ENCODE measurements at places on chromosomes 6 and 20. TPM values are rescaled to one million over a fixed set of nuclear protein-coding genes. Genes with fewer than 3 reads are reported as not detected.
A peak's percentile ranks its signal among the peaks of the same experiment; 100 is the strongest.

GRCh38 chr20:4068708-4069107 lies 53.4 kb upstream of the RNF24 start:
- no peak for DNase-seq
- no peaks in the 10 kb centered on the region for H3K4me1 ChIP-seq
- H3K27ac ChIP-seq, result no peak overlapping the region
- H3K36me3 ChIP-seq, result no peaks in the 10 kb centered on the region

DNA sequence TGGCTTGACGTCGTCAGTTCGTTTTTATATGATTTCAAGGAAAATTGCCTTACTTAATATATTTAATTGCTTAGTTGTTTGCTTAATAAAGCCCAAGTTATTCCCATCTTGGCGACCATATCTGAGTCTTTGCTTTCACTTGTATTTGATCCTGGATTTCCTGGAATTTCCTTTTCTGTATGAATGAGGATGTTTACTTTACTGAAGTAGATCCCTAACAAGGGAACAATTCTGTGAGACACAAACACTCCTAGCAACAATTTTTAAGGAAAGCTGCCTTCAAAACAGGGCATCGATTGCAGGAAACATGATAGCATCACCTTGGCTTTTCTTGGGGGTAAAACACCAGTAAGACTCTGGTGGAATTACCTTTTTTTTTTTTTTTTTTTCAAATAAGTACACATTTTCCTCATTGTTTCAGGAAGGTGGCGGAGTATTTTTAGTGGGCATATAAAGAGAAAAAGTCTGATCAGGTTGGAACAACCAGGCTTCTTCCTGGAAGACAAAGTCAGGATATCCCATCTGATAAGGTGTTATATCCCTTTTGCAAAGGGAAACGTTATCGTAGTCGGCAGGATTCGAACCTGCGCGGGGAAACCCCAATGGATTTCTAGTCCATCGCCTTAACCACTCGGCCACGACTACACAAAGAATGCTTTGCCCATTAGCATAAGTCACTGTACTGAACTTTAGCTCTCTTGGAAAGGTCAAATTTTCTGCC lies 68.5 kb upstream of the ZNF184 start:
- DNase-seq, result no peak
- H3K27ac ChIP-seq, result no peak overlapping the region
- no peaks in the 10 kb centered on the region for H3K36me3 ChIP-seq
- H3K4me1 ChIP-seq, result no peaks in the 10 kb centered on the region

- no peaks in the 10 kb centered on the region for H3K27me3 ChIP-seq
- H3K36me3 ChIP-seq, result no peaks in the 10 kb centered on the region
- no peaks in the 10 kb centered on the region for H3K4me1 ChIP-seq
- peak; percentile 17 for DNase-seq
- no peak overlapping the region for H3K27ac ChIP-seq
These were observed 120.2 kb downstream of the MBOAT1 start for GRCh38 chr6:20092071-20092566.

DNA sequence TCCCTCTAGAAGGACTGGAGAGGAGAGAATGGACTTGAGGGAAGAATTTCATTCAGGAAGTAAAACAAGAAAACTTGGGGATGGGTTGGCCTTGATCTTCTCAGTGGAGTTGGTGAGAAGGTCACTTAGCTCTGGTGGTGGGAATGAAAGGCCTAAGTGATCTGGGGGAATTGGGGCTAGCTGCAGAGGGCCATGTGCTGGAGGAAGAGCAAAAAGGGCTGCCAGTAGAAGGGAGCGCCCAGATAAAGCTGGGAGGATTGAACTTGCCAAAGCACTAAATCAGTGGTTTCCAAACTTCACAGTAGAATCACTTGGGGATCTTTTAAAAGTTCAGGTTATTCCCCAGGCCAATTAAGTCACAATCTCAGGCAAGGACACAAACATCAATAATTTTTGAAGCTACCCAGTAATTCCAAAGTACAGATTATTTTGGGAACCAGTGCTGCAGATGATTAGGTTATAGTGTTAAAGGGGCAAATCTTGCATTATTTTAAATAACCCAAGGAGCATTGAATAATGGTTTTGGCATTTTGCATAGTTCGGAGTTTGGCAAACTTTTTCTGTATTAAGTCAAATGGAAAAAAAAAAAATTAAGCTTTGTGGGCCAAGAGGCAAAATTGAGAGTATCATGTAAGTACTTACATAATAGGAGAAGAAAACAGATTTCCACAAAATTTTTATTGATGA lies 36.5 kb upstream of the RFPL4B start:
- DNase-seq, result no peak
- no peaks in the 10 kb centered on the region for H3K27me3 ChIP-seq
- no peaks in the 10 kb centered on the region for H3K36me3 ChIP-seq
- no peak overlapping the region for H3K27ac ChIP-seq

DNA sequence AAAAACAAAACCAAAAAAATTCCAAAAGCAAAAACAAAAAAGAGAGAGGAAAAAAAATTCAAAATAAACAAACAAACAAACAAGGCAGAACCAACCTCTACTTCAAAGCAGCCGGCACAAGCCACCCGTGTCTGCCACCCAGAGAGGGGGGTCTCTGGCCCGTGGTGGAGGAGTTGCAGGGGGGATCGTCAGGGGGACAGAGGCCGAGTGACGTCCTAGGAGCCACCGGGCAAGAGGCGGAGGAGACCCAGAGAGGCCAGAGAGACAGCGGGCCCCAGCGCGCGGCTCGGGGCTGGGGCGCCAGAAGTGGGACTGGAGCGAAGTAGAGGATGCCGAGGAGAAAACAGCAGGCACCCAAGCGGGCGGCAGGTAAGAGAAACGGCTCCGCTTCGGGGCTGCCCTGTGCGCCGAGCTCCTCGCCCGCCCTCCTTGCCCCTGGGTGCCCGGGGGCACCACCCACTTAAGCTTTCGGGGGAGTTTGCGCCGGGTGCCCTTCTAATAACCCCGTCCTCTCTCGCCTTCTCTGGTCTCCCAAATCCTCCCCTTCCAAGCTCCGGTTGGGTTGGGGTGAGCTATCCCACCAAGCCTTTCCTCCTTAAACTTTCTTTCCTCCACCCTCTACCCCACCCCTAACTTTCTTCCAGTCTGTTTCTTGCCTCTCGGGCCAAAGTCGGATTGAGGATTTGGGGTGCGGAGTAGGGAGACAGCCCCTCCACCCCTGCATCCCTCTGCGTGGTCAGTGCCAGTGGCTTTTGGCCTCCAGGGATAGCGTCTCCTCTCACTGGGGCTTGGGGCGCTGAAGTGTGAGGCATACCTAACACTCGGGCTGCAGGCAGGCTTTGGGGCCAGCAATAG lies 1.0 kb downstream of the TSHZ2 start:
- no peak overlapping the region for H3K27ac ChIP-seq
- H3K36me3 ChIP-seq, result no peaks in the 10 kb centered on the region
- peaks cover 14% of the 10 kb centered on the region for H3K27me3 ChIP-seq
- H3K4me1 ChIP-seq, result no peaks in the 10 kb centered on the region
- H3K4me3 ChIP-seq, result no peak overlapping the region

GRCh38 chr6:43426928-43427405 lies 374 bp upstream of the ABCC10 start:
- H3K36me3 ChIP-seq, result no peaks in the 10 kb centered on the region
- no peaks in the 10 kb centered on the region for H3K27me3 ChIP-seq
- peak overlapping the region; percentile 90 for H3K4me3 ChIP-seq
- DNase-seq, result no peak
- peak overlapping the region; percentile 79 for H3K27ac ChIP-seq

DNA sequence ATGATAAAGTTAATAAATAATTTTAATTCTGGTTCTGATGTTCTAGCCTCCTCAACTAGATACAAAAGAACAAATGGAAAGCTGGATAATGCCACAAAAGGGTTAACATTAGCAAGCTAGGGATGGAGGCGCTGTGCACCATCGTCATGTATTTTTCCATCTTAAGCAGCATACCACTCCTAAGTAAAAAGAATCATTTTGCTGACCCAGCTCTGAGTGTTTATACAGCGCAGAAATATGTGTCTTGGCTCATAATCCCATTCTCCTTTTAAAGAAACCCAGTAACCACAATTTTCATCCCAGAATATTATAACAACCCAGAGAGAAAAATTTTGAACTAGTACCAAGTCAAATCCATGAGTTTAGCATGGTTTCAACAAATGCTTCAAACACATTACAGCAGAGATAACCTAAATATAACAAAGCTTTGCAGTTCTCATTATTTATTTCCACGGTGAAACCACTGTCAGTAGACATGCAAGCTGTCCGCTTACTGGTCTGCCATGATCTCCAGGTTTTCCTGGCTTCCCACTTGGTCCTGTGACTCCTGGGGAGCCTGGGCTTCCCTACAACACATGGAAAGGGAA lies 111.1 kb downstream of the COL12A1 start:
- no peaks in the 10 kb centered on the region for H3K4me1 ChIP-seq
- no peak overlapping the region for H3K4me3 ChIP-seq
- H3K36me3 ChIP-seq, result no peaks in the 10 kb centered on the region
- H3K27ac ChIP-seq, result no peak overlapping the region
- no peak for DNase-seq

DNA sequence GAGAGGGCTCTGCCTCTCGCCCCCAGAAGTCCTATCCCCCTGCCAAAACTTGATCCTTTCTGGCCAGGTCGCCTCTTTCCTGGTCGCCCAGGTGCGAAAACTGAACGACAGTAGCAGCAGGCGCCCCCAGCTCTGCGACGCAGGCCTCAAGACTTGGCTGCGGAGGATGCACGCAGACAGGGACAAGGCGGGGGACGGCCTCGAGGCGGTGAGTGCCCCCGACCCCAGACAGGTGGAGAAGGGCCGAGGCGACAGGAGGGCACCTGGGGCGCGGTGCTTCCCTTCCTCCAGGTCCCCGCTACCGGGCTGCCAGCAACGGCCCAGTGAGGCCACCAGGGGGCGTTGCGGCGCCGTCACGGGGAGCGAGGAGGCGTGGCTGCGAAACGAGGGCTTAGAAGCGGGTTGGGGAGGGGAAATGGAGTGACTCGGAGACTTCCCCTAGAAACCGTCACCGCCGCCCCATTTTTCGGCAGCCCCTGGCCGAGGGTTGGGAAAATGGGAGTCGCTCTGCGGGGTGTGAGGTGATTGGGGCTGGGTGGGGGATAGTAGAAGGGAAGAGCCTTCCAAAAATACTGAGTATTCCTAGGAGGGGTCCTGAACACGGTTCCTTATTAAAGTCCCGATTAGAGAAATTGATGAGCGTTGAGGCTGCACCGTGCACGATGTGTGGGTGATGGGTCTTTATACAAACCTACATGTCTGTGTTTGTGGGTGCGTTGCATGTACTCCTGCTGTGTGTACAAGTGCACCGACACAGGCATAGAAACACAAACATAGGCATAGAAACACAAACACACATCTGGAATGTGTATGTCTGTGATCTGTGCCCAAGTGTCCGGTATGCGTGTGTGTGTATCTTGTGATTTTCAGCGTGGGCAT lies 44.6 kb downstream of the ARHGAP40 start:
- no peak overlapping the region for H3K4me3 ChIP-seq
- no peaks in the 10 kb centered on the region for H3K36me3 ChIP-seq
- H3K27me3 ChIP-seq, result no peaks in the 10 kb centered on the region
- H3K4me1 ChIP-seq, result no peaks in the 10 kb centered on the region

DNA sequence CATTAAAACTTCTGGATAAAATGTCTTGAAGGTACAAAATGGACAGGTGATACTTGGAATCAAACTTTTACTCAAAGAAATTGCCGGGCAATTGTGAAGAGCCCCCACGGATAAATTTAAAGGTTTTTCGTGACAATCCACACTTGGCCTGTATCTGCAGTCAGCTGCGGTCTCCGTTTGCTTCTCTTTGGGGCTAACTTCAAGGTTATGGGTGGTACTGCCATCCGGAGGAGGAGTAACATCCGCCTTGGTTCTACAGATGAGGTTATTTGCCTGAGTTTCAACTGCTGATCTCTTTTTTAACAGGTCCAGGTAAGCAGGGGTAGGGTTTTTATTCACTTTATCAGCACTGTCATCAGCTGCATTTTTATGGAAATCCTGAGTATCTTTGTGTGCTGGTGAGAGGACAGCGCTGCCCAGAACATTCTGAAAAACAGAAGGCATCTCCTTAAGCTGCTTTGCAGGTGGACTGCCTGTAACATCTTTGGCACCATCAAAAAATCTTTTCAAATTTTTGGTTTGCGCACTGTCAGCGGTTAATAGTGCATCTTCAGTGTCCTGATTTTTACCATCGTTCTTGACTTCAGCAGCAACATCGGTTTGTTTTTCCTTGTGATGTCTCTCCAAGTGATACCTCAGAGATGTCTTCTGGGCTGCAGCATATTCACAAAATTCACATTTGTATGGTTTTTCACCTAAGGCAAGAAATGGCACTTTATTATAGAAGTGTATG lies 16.9 kb downstream of the ZNF217 start:
- H3K27me3 ChIP-seq, result no peaks in the 10 kb centered on the region
- peaks cover 44% of the 10 kb centered on the region for H3K36me3 ChIP-seq
- peaks cover 11% of the 10 kb centered on the region for H3K4me1 ChIP-seq
- no peak for DNase-seq
- H3K27ac ChIP-seq, result no peak overlapping the region
- no peak overlapping the region for H3K4me3 ChIP-seq

- no peak overlapping the region for H3K4me3 ChIP-seq
- H3K36me3 ChIP-seq, result no peaks in the 10 kb centered on the region
- H3K27me3 ChIP-seq, result no peaks in the 10 kb centered on the region
These were observed 52.4 kb upstream of the RNF24 start for GRCh38 chr20:4067600-4068261.

DNA sequence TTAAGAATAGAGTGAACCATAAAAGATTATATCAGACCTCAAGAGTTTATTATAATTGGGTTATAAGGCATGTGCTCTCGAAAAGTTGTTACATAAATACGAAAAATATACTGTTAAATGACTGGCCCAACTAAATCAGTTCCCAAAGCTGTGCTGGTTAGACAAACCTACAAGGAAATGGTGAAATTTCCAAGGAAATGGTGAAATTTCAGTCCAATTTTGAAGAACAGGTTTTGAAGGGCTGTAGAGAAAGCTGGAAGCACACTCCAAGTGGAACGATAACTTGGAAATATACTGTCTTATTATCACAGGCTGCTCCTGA lies 400 bp upstream of the TRMT11 start:
- DNase-seq, result no peak
- H3K27me3 ChIP-seq, result no peaks in the 10 kb centered on the region
- H3K4me3 ChIP-seq, result peak overlapping the region; percentile 85

The ULBP3 gene
- not detected for total RNA-seq

The POM121L2 gene
- not detected for total RNA-seq

The GRM1 gene
- not detected for total RNA-seq

The PRND gene
- total RNA-seq, result not detected

The CST4 gene
- total RNA-seq, result not detected

The PBX2 gene
- total RNA-seq, result 59.6 TPM

The DAAM2 gene
- not detected for total RNA-seq

The ASIP gene
- not detected for total RNA-seq

The DDX43 gene
- total RNA-seq, result not detected

Data from GM12878 (cell line).